ENCODE measurements at places on chromosomes 7 and 10.

GRCh38 chr10:18793951-18794350 lies 134.7 kb downstream of the ARL5B start:
- DNase-seq: no peak

DNA sequence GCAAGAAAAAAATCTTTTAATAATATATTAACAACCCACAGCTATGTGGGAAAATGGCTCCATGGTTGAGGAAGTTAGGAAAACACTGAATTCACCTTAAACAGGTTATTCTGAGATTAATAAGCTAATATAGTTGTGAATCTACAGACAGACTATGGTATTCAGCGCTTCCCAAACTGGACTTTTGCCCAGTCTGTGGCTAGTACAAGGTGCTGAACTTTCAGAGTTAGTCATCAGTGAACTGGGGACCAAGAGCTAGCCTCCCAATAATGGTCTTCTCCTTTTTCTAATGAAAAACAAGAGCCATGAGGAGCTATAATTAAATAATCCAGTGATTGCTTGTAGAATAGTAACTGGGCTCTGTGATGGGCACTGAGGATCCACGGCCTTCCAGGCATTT lies 65.3 kb downstream of the FRMPD2 start:
- no peak for DNase-seq

DNA sequence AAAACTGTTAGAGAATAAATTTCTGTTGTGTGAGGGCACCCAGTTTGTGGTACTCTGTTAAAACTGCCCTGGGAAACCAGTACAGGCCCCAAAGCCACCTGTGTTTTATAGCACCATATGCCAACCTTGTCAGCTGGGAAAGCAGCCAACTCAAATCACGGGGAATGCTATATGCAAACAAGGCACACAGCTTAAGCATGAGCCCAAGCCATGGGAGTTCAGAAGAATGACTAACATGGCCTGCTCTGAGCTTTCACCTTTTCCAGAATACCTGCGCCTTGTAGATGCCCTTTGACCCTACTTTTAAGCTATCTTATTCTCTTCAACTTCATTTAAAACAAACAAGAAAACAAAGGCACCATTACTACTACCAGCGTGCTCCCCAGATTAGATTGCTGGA lies 5.5 kb upstream of the SLC25A13 start:
- peak; percentile 66 for DNase-seq

GRCh38 chr10:114581071-114581470 lies 77.0 kb downstream of the ABLIM1 start:
- no peak for DNase-seq

DNA sequence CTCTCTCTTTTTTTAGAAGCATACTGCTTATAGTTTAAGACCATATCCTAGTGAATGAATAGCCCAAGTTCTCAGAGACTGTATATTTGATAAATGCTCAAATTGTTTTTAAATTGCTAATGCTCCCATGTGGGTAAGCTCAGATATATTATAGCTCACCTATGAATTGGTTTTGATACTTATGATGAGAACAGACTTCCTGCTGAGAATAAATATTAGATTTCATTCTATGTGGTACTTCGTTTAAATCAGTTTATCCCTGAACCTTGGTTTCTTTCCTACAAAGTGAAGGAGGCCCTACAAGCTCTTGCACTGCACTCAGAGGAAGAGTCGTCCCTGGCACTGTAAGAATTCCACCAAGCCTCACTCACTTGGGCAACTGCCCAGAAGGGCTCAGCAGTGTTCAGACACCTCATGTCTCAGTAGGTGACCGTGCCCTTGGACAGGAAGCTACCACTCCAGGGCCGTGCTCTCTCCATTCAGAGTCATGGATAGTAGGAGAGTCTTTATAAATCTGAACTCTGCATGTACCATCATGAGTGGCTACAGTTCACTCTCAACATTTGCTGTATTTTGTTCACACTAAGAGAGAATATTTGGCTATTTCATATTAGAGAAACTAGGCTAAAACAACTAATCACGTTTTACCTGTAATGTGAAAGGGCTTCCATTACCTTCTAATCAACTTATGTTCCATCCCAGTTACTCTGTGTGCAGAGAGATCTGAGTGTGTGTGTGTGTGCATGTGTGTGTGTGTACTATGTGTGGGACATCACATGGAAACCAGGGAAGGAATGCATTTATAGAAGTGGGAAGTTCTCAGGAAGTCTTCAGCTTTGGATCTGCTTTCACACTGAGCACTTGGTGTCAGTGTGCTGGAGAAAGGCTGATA lies 93.8 kb downstream of the PTPRE start:
- DNase-seq: no peak

GRCh38 chr10:27319752-27320431 lies 79.3 kb upstream of the ACBD5 start:
- no peak for DNase-seq

- DNase-seq: no peak
Measured at GRCh38 chr7:75819711-75820110, 6.1 kb upstream of the CCL24 start.

GRCh38 chr7:139648391-139648861 lies 124.9 kb downstream of the CLEC2L start:
- no peak for DNase-seq

DNA sequence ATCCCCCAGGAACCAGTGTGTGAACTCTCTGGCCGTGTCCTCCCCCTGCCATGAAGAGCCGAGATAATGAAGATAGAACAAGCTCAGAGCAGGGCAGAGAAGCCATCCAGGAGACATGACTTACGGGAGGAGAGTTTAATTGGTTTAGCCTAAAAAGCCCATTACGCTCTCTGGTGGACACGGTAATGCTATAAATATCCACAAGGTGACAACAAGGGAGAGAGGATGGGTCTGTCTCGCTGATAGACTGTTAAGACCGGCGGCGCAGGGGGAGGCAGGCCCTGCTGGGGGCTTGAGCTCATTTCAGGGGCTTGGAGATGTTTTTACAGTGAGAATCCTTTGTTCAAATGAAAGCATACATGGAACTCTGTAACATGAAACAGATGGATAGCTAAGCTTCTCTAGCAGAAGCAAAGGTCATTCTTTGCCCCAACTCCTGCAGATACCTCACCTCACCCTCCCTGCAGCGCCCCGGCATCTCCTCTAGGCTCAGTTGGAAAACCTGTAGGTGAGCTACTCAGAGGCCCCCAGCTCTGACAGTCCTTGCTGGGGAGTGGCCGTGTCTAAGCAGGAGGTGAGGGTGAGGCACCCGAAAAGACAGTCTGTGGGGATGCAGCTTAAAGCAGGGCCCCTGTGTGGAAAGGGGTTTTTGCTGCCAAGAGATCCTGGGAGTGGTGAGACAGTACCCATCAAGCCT lies 40.8 kb upstream of the LOXL4 start:
- no peak for DNase-seq

GRCh38 chr7:156968183-156968582 lies 18.7 kb downstream of the NOM1 start:
- DNase-seq: no peak

DNA sequence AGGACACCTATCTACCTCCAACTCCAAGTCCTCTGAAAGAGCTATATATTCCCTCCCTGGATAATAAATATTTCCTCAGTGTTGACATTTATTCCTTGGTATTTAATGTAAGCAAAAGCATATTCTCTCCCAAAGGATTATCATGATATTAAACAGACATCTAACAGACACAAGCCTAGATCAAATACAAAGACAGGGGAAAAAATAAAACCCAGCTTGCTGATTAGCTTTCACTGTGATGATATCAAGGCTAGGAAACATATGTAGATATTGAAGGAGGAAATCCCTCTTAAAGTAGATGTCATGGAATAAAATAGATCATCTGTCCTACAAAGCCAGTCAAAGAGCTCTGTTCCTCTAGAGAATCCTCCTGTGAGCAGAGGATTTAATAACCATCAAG lies 95.2 kb downstream of the CRPPA start:
- no peak for DNase-seq

DNA sequence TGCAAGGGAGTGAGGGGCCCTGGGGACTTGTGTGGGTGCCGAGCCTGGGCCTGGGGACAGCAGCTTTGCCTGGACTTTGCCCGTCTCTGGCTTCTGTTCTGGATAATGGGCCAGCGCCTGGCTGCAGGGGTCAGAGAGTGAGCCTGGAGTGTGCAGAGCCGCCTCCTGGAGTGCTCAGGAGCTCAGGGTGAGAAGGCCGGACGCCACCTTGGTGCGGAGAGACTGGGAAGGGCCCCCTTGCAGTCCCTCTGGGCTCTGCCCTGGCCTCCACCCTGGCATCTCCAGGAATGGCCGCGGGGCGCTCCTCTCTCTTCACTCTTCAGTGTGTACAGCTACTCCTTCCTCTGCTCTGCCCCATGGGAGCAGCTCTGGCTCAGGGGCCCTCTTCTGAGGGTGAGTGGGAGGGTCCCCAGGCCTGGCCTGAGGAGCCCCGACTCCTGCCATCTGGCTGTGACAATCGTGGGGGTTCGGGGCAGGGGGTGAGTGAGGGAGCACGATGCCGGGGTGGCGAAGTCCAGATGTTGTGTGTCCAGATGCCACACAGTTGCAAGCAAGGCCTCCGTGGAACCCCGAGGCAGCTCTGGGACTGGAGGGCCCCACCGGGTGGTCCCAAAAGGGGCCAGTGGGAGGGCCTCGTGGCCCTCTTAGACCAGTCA lies 187.1 kb downstream of the DNAJB6 start:
- no peak for DNase-seq

GRCh38 chr10:31262672-31263071 lies 56.3 kb upstream of the ZEB1 start:
- no peak for DNase-seq

- peak; percentile 5 for DNase-seq
Measured at GRCh38 chr10:634256-634655, 55.2 kb downstream of the DIP2C start.

DNA sequence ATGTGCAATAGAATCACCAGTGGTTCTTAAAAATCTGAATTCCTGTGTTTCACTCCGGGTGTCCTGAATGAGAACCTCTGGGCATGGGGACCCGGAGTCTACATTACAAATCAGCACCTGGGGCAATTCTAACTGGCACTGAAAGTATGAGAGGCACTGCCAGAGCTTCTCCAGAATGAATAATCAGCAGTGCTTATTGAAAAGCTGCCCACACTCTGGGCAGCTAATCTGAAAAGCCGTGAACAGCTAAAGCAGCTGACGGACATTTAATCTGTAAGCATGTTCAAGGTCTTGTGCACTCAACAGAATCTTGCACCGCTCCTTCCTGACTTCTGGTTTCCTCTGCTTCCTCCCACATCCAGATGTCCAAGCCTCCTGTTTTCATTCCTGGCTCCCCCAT lies 113.3 kb upstream of the KIF5B start:
- no peak for DNase-seq

GRCh38 chr10:12225444-12225843 lies 29.5 kb downstream of the CDC123 start:
- DNase-seq: no peak

DNA sequence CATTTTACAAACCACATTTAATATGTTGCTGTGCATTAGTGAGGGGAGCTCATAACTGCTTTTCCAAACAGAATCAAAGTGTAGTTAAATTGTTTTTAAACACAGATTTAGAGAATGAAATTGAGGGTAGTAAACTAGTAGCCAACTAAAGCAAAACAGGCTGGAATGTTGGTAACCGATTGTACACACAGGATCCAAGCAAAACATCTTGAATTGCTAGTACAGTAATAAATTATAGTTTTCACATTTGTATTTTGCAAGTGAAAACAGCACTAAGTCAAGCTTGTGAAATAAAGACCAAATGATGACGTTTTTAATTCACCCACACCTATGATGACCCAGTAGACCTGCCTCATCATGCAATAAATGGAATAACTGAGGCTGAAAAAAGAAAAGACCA lies 198.3 kb downstream of the HDAC9 start:
- DNase-seq: no peak

DNA sequence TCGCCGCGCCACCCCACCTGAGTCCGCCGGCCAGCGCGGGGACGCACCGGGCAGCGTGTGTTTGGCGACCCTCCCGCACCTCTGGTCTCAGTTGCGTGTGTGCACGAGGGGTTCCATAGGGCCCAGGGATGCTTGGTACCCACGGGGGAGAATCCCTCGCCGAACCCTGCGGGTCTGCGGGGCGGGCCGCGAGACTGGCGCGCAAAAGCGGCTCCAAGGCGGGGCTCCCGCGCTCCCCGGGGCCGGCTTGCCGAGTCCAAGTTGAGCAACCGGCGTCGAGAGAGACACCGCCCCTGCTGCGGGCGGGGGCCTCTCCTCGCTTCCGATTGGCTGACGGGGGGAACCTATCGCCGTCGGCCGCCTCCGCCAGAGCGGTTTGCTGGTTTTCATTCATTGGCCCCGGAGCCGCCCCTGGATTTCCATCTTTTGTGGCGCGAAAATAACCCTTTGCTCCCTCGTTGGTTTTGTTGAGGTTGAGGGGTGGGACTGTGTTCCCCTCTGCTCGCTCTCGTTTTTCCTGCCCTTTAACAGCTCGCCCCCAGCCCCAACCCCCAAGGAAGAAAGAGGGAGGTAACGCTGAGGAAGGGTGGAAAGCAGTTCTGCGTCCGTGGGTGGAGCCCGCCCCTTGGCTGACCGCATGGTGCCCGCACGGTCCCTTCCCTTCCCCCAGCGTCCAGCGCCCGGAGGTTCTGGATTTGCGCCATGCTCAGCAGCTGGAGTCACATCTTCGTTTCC lies 4.0 kb upstream of the IGF2BP3 start:
- peak; percentile 98 for DNase-seq

DNA sequence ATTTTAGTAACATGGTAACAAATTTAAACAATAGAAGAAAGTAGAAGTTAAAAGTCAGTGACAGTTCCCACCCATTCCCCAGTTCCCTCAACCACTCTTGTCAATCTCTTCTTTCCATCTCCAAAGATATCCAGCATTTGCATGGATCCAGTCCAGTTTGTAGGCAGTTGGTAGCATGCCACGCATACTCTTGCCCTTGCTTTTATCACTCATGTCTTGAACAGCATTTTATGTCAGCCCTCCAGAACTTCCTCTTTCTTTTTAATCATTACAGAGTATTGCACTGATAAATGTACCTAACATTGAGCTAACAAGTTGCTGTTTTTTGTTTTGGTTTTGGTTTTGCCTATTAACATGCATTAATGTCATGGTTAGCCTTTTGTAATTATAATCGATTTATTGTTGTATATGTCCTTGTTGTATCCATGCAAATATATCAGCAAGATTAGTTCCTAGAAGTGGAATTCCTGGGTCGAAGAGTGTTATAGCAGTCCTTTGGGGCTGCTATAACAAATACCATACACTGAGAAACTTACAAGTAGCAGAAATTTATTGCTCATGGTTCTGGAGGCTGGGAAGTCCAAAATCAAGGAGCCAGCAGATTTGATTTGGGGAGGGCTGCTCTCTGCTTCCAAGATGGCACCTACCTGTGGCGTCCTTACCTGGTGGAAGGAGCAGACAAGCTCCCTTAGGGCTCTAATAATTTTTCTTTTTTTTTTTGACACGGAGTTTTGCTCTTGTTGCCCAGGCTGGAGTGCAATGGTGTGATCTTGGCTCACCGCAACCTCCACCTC lies 25.7 kb downstream of the CHST3 start:
- no peak for DNase-seq

GRCh38 chr7:149797771-149798170 lies 24.4 kb upstream of the ZNF467 start:
- no peak for DNase-seq

GRCh38 chr7:20284003-20284770 lies 46.5 kb upstream of the ITGB8 start:
- no peak for DNase-seq

- no peak for DNase-seq
Measured at GRCh38 chr7:88202799-88203198, 17.0 kb downstream of the SRI start.

GRCh38 chr7:99554939-99555338 lies 3.0 kb upstream of the FAM200A start:
- DNase-seq: no peak
